ENCODE measurements at places on chromosomes 6 and 20.

- DNase-seq, result no peak
Observed at GRCh38 chr6:165571721-165572132, 91.3 kb downstream of the PDE10A start.

DNA sequence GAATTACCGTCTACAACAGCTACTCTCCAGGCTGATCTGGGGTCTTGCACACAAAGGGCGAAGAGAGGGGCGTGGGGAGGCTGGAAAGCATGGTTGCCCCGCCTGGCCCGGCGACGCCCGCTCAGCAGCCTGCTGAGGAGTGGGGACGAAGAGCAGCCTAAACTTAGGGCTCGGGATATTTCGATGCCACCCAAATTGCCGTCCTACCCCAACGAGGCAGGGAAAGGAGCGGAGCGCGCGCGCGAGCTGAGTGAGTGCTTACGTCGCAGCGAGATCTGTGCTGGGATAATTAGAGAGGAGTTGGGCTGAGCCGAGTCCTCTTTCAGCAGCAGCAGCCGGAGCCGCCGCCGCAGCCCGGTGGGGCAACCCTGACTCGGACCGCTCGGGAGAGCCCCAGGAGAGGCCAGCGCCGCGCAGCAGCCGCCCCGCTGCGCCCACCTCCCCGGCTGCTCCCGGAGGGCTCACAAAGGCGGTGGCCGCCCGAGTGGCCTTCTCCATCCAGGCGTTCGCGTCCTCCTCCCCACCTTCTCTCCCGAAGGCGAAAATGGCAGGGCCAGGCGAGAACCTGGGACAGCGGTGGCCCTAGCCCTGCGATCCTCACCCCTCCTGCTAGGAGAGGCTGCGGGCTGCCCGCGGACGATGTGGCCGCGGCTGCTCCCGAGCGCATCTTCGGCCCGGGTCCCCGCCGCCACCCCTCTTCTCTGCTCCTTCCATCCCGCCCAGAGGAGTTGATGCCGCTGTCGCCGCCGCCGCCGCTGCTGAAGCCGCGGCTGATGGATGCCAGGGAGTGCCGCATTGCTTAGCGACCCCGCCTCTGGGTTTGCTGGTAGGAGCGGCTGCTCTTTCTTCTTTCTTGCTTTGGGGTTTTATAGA, at the start of gene CLVS2:
CLVS2 (plus strand) TSS at position 315 of the 873 bp plus-strand sequence. CDS start 1,543 bp downstream, outside the sequence.
- DNase-seq, result peak; percentile 50

- DNase-seq, result no peak
Observed at GRCh38 chr20:21203088-21203656, 77.3 kb downstream of the KIZ start.

GRCh38 chr6:125558241-125558843, 191.1 kb upstream of the HEY2 start:
- DNase-seq, result no peak

DNA sequence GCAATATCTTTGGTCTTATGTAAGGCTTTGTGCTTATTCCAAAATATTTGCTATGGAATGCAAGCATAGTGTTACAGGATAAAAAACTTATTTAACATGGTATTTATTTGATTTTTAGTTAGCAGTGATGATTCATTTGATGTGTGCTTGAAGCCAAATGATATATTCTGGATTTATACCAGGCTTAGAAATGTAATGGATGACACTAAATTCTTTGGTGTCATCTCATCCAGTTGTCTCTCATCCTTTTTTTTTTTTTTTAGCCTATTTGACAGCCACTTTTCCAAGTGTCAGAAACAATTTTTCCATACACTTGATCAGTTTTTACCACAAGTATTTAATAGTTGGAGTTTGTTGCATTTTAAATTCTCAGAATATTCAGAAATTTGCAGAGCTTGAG, 515.3 kb downstream of the CDKAL1 start:
- DNase-seq, result no peak

All from NCI-H1694 (cell line).